ENCODE measurements at places on chromosomes 7 and 10.

DNA sequence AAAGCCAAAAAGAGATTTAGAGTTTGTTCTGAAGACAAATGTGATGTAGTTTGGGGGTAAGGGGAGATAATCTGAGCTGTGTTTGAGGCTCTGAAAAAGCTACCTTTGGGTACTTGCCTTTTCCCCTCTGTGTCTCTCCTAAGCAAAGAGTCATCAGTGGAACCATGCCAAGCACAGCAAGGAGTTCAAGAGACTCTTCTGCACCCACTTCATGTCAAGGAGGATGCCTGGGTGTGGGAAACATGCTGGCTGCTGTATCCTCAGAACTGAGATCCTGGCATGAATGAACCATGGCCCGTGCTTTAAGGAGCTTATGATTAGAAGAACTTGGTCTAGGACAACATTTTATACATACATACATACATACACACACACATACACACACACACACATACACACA lies 142.9 kb downstream of the NOC3L start:
- no peak for DNase-seq

DNA sequence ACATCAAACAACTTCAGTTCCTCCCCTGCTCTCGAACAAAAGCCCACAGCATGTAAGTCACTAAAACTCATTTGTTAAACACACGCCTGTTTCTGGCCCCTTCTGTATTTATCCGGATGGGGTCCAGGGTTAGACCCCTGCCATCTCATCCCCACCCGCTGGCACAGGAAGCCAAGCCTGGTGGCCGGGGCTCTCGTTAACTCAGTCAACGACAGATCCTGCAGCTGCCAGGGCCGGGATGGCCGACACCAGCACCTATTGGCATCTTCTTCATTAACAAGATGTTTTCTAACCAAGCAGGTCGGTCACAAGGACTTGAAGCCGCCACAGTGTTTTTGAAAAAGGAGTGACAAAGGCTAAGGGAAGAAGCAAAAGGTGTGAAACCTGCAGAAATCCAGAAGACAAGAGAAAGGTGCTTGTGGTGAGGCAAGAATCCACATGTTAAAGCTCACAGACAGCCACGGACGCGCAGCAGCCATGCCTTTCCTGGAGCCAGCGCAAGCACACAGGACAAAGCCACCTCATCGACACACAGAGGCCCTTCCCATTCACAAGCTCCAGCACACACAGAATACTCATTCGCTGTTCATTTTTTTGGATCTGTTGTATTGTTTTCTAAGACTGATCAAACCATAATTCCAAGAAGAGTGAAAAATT lies 202.7 kb downstream of the DIP2C start:
- DNase-seq = no peak

- DNase-seq = no peak
Observed at GRCh38 chr7:73822319-73823173, 8.2 kb upstream of the CLDN4 start.

DNA sequence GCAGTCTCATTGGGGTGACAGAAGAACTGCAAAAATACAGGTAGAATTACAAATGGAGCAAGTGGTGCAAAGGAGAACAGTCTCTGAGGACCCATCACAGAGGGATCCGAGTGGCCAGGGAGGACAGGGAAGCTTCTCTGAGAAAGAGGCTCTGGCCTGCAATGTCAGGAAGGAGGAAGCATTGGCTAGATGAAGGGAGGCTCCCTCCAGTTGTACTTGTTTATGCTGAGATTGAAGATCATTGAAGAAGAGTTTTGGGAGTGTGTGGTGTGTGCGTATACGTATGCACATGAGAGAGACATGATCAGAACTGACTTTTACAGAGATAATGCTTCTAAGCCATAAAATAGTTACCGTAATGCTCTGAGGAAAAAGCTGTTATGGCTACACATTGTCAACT lies 274.7 kb upstream of the FZD8 start:
- no peak for DNase-seq

DNA sequence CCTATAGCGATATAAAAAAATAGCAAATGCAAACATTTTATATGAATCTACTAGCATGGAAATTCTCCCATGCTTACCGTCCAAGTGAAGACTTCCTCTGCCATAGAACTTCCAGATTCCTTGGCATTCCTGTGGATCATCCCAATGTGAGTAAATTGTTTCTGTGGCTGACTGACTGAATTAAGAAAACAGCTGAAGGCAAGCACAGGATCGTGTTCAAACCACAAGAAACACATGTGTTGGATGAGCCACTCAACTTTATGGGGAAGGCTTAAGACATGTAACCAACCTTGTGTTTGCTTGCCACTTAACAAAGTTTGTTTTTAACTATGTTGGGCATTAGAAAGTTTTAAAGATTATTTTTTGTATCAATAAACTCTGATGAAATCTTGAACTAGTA lies 2.6 kb upstream of the MYPN start:
- no peak for DNase-seq

DNA sequence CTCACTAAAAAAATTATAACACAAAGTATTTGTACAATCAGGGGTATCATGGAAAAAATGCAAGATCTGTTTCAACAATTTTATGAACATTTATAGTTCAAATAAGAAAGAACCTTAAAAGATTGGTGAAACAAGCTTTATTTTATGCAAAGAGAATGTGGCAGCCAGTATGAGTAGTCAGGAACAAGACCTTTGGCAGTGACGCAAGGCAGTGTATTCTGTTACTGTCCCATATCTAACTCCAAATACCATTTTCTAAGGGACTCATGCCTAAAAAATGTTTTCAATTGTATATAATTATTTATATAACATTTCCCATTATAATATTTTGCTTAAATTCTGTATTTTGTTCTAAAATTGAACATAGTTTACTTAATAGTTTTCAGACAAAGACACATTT lies 19.1 kb upstream of the FAM53B start:
- DNase-seq = no peak

GRCh38 chr7:81611040-81611439 lies 158.8 kb downstream of the HGF start:
- no peak for DNase-seq

GRCh38 chr10:80152820-80153219 lies 20.3 kb downstream of the PLAC9 start:
- no peak for DNase-seq

DNA sequence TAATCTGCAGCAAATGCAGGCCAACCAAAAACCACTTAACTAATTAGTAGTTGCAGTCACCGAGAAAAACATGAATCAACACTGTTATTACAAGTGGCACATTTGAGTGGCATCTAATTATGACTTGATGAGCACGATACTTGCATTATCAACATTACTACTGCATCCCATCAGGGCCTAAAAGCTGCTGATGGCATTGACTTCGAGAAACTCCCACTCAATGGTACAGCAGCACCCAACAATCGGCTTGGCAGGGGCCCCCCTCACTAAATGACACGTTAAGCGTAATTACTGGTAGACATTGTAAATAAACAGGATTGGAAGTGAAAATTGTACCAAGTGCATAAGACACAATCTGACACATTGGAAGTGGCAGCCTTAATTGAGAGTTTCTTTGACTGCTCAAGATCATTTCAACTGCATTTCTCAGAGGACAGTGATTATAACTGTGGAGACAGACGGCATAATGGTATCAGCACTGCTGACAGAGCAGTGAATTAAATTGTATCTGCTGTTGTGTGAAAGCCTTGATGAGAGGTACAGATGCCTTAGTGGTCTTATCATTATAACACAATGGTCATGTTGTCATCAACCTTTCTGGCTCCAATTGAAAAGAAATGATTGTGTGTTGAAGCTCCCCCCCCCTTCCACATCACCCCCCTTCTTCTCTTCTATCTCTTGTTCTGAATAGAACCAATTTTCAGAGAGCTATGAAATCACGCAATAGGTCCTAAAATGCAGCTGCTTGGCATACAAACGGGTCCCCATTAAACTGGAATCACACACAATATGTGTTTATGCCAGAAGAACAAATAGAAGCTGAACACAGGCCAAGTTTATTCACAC lies 43.4 kb downstream of the SHTN1 start:
- no peak for DNase-seq

DNA sequence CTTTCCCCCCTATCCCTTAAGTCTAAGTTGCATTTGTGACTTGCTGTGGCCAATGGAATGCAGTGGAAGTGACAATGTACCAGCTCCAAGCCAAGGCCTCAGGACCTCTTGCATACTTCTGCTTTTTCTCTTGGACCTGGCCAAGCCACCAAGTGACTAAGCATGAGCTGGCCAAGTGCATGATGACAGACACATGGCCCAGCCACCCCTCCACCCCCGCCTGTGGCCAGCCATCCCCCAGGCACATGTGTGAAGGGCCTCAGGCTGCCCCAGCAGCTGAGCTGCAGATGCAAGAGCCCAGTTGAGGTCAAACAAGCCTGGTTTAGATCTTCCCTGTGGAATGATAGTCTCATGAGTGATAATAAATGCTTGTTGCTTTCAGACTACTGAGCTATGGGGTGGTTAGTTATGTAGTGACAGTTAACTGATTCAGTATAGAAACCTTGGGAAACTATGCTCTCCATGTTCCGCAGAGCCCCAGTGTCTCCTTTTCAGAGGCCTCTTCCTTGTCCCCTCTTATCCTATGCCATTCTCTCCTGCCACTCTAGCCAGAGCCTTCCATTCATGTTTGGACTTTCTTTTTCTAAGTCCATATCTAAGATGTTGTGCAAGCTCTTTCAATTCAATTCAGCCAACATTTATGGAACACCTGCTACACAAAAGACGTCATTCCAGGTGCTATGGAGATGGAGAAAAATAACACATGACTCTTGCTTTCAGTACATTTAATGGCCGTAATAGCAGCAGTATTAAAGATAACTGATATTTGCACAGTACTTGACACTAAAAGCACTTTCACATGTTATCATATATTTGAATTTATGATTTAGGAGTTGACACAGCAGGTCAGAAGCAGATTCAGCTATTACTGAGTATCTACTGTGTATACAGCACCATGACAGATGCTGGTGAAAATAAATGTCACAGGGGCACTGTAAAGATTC lies 55.5 kb upstream of the LOXL4 start:
- no peak for DNase-seq

DNA sequence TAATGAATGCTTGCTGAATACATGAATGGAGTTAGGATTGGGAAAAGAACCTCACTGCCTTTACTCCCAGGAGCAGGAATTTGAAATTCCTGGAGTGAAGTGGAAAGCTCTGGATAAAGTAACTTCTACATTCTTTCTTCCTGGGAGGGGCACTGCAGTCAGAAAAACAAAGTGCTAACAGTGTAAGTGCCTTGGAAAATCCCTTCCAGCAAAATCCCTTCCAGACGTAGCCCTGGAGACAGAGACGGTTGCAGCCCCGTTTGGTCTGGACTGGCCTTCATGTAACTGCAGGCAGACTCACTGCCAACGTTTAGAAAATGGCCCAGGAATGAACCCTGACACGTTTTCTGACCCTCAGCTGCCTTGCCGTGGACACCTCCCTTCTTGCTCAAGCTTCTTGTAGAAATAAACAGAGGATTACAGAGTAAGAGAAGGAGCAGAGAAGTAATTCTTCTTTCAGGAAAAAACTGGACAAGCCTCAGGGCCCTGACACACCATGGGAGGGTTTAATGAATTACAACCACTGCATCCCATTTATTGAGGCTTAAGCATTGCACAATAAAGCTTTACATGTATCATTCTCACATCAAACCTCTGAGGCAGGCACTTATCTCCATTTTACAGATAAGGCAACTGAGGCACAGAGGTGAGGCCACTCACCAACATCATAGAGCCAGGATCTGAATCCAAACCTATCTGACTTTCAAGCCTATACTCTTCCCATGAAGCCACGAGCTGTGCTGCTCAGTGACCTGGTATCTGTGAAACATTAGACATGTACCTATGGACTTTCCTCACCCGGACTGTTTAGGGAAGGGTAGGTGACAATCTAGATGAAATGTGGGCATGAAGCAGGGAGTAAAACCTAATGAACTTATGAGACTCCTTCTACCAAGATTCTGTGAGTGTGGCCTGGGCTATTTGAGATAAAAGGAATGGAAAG lies 7.8 kb downstream of the ITPRIP start:
- no peak for DNase-seq

Data from esophagus squamous epithelium (tissue), 5 donors.